Stimulated activated CD8-positive, alpha-beta memory T cell treated with anti-CD3 and anti-CD28 coated beads, Interleukin-4, amount 100 ng/mL, for 48 hours (primary cell): ENCODE measurements at places on chromosomes 4 and X.

GRCh38 chrX:1205681-1206611 lies 6.5 kb downstream of the CRLF2 start:
- peak; percentile 43 for DNase-seq

- peak; percentile 30 for DNase-seq
Measured at GRCh38 chr4:99404595-99405287, 30.4 kb downstream of the ADH7 start.

GRCh38 chrX:154793084-154793795 lies 12.0 kb downstream of the MPP1 start:
- no peak for DNase-seq

GRCh38 chrX:107646735-107647134 lies 18.4 kb downstream of the PRPS1 start:
- DNase-seq = no peak

DNA sequence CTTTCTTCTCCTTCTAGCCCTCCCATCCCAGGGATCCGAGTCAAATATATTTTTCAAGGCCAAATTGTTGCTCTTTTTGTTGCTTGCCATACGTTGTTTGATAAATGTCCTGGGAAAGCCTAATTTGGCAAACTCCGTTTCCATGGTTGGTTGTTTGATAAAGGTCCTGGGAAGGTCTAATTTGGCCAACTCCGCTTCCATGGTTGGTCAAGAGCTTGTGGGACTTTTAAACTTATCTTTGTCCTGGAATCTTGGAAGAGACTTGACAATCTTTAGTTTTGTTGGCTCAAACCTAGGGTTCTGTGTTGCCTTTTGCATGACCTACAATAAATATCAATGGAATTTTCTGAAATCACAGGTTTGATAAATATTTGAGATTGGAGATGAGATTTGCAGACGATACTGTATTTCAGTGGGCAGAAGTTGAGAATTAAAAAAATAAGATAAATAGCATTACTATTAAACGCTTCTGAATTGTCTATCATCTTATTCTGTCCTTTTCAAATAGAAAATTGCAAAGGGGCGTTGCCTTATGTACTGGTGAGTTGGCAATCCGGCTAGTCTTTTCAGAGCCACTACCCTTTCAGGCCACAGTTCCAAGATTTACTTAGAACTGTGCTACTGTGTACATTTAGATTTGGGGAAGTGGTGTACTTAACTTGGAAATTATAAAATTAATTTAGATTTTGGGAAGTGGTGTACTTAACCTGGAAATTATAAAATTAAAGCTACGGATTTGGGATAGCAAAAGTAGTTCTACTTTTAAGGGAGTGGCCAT lies 804 bp downstream of the OSTC start:
- DNase-seq = no peak

DNA sequence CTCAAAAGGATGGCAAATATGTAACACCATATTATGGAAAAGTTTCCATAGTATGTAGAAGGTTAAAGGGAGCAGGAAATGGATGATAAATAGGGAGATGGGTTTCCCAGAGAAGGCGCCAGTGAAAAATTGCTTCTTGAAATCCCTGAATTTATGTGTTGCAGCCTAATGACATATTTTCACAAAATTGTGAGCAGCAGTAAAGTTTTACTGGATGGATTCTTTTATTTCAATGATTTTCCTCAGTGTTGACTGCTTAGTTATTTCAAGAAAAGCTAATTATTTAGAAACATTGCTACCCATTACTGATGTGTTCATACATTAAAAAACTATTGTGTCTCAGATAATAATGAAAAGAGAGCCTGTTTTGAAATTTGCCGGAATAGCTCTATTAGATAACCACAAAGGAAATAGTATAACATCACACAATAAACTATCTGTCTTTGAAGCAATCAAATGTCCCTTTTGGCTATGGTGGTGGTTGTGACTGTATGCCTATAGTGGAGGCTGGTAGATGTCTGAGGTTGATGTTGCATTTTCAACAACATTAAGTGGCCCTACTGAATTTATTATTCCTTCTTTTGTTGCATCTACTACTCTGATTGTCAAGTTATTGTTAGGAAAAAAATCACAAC lies 169.9 kb upstream of the HAND2 start:
- DNase-seq = no peak
